ENCODE measurements at places on chromosomes 3 and 15.

DNA sequence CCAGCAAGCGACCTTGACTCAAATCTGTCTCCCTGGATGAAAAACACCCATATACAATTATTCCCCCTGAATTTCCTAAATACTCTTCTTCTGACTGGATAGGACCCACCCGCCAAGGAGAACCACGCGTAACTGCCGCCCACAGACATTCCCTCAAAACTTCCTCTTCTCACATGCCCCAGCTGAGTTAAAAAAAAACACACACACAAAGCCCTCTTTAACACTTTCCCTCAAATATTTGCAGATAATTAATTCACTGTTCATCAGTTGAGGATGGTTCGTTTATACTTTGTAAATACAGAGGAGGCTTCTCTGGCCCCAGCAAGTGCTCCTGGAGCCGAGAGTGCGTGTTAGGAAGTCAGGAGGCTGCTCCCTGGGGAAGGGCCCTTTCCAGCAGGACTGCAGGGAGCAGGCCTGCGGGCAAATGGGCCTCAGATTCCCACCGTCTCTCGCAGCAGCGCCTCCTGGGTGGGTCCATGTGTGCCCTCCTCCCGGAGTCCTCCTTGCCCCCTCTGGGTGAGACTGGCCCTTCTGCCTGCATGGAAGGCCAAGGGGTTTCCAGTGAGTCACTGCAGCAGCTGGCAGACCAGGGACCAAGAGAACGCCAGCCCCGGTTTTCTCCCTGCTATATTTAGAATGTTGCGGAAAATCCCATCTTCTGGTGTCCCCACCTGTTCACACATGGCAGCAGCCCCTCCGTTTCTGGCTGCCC is 46.8 kb downstream of the MGLL start:
- no peak for DNase-seq

DNA sequence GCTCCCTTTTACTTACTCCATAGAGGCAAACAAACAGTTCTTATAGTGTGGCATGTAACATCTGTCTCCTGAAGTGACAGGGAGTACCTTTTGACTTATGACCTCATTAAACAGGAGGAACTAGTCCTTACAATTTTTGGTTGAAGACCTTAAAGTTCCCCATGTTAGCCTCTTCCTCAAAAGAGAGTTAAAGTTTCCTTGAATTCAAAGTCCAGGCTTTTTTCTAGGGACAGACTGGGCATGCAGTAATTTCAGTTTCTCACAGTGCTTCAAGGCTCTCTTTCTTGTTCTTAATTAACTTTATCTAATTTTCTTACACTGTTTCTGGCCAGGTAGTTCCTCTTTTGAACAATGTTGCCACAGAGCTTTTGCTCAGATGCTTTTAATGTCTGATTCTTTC is 12.1 kb downstream of the GOLM2 start:
- no peak for DNase-seq

- DNase-seq, result no peak
Observed at GRCh38 chr3:170563712-170564423, 22.0 kb downstream of the SLC7A14 start.

- DNase-seq, result no peak
Observed at GRCh38 chr3:115549071-115549470, 74.2 kb upstream of the GAP43 start.

GRCh38 chr3:8669019-8669418 is 24.4 kb upstream of the SSUH2 start:
- no peak for DNase-seq

- DNase-seq, result no peak
Observed at GRCh38 chr3:140472306-140473020, 205.4 kb upstream of the TRIM42 start.

DNA sequence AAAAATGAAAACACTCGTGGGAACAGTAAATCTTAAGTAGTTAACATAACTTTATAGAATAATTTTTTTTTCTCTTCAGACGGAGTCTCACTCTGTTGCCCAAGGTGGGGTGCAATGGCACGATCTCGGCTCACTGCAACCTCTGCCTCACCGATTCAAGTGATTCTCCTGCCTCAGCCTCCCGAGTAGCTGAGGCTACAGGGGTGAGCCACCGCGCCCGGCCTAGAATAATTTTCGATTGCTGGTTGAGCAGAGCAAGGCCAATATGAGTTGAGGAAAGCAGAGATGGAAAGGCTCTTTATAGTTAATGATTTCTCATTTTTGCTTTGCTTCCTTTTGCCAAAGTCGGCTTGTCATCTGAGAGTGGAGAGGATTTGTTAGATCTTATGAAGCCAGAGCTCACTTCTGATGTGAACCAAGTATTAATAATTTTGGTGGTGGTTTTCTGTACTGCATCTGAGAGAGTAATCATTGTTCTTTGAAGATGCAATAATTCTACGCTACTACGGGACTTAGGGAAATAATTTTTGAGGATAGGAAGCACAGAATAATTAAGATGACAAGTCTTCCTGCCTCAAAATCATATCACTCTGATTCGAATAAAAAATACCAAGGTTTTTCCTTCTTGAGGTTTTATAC is 1.6 kb upstream of the GOLM2 start:
- DNase-seq, result no peak

- no peak for DNase-seq
Observed at GRCh38 chr3:77195766-77196545, 156.1 kb downstream of the ROBO2 start.

Measured in T-helper 2 cell (primary cell).